ENCODE measurements at places on chromosomes 1 and 21.

GRCh38 chr1:36397083-36397377 is 678 bp downstream of the LSM10 start:
- no peak for DNase-seq

DNA sequence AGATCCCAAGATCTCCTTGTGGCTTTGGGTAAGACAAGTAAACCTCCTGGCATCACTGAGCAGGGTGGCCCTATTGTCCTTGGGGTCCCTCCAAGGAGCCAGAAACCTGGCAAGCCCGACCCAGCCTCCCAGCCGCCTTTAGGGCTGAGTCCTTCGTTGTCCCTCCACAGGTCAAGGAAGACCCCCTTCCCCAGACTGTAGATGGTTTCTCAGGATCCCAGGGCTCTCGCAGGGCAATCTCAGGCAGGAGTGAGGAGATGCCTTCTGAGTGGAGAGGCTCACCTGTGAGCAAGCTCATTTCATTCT is 71.6 kb upstream of the CSF3R start:
- no peak for DNase-seq

- no peak for DNase-seq
These were observed 18.1 kb downstream of the JAM2 start for GRCh38 chr21:25657140-25657539.

- DNase-seq = no peak
These were observed 236.8 kb downstream of the CAMTA1 start for GRCh38 chr1:7022058-7022457.

DNA sequence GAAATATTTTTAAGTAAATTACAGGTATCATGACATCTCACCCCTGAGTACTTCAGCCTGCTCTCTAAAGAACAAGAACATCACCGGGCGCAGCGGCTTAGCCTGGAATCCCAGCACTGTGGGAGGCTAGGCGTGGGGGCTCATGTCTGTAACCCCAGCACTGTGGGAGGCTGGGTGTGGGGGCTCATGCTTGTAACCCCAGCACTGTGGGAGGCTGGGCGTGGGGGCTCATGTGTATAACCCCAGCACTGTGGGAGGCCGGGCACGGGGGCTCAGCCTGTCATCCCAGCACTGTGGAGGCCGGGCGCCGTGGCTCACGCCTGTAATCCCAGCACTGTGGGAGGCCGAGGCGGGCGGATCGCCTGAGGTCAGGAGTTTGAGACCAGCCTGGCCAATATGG is 7.7 kb upstream of the CDK11B start:
- no peak for DNase-seq

DNA sequence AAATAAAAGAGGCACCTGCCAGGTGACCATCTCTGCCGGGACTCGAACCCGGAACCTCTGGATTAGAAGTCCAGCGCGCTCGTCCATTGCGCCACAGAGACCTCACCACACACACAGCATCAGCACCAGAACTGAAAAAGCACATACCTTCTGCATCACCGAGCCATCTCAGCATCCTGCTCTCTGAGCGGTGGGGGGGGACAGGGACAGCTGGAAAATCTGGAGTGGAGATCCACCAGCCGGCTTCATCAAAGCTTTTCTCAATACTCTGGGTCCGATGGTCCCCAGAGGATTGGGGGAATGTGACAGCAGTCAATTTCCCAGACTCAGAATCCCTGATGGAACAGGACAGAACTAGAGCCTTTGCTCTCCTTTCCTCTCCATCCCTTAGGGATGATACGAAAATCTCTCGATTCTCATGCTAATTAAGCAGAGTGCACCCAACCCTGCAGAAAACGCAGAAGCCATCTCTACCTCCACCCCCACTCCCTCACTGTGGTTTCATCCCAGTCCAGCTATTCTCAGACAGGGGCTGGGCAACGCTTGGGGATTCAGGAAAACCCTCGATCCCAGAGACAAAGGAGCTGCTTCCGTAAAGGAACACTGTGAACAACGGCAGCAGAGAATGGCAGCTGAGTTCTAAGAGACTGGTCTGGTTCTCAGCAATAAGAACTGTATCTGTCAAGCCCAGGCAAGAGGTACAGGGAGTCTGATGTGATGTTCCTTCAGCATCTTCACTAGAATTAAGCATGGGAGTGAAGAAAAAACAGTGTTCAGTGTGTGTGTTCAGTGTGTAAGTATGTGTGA is 29.6 kb upstream of the CADM3 start:
- DNase-seq = no peak

DNA sequence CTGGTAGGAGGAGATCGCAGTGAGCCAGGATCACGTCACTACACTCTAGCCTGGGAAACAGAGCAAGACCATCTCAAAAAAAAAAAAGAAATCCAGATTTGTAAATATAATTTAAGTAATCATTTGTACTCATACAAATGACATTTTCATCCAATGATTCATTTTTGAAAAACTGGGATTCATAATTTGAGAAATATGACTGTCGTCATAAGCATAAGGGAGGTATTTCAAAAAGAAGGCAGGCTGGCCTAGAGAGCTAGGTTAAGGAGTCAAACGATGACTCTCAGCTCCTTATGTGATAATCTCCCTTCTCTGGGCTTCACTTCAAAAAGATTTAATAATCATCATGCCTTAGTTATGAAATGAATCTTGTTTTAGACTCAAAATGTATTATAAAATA is 2.3 kb downstream of the GART start:
- no peak for DNase-seq

- no peak for DNase-seq
These were observed 7.4 kb downstream of the GBP4 start for GRCh38 chr1:89191314-89191713.

Data from adrenal gland (tissue), 19 donors.